Brain pericyte (primary cell): ENCODE measurements at places on chromosomes 5 and 9.

GRCh38 chr5:118302786-118303185, 685.6 kb downstream of the DTWD2 start:
- DNase-seq: no peak

DNA sequence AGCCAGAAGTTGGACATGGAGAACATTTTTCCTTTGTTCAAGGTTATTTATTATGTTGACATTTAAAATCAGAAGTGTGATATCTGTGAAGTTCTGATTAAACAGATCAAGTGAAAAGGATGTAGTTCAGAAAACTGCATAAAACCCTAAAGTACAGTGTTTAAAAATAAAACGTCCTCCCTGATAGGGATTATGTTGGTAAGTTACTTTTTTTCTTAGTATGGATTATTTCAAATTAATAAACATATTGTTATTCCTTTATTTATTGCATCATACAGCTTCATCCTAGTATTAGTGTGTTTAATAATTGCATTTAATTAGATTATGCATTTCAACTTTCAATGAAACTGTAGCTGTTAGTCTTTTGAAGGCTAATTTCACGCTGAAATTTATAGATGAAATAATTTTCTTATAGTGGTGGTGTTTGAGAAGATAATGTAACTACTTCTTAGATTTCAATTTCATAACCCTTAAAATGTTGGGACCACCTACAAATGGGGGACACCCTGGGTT, 157.9 kb upstream of the DMRT1 start:
- no peak for DNase-seq

DNA sequence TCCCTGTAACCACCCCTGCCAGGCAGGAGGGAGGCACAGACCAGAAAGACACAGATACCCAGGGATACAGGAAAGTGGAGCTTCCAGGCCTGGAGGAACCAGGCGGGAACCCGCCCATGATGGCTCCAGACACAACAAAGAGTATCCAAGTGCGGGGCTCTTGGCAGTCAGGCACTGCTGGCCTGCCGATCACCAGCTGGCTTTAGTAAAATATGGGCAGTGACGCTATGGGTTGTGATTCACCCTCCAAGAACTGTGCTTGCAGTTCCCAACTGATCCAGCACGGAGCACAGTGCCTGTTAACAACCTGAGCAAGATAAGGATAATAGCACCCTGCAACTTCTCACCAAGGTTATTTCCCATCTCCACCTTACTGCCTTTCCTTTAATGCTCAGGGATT, 463.3 kb downstream of the IRX1 start:
- DNase-seq: no peak

GRCh38 chr9:129427149-129427548, 193.8 kb downstream of the C9orf50 start:
- no peak for DNase-seq

DNA sequence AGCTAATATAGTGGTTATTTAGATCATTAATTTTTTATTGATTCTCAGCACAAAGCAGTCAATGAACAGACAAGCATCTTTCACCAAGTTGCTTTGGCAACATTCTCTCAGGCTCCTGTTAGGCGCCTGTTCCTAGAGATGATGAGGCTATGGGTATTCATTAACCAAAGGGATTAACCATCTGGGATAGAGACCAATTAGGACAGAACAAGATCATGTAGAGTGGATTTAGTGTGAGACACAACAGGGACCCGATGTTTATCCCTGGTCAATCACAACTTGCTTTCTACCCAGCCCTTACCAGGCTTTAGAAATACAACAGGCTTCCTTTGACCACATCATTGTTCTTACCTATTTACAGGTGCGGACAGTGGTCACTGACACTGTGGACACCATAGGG, 82.2 kb downstream of the PJA2 start:
- DNase-seq: no peak

GRCh38 chr5:180611140-180611850, 20.0 kb upstream of the SCGB3A1 start:
- no peak for DNase-seq

GRCh38 chr5:107979291-107979690, 308.6 kb upstream of the EFNA5 start:
- no peak for DNase-seq

GRCh38 chr5:32690153-32690552, 21.0 kb upstream of the NPR3 start:
- no peak for DNase-seq

DNA sequence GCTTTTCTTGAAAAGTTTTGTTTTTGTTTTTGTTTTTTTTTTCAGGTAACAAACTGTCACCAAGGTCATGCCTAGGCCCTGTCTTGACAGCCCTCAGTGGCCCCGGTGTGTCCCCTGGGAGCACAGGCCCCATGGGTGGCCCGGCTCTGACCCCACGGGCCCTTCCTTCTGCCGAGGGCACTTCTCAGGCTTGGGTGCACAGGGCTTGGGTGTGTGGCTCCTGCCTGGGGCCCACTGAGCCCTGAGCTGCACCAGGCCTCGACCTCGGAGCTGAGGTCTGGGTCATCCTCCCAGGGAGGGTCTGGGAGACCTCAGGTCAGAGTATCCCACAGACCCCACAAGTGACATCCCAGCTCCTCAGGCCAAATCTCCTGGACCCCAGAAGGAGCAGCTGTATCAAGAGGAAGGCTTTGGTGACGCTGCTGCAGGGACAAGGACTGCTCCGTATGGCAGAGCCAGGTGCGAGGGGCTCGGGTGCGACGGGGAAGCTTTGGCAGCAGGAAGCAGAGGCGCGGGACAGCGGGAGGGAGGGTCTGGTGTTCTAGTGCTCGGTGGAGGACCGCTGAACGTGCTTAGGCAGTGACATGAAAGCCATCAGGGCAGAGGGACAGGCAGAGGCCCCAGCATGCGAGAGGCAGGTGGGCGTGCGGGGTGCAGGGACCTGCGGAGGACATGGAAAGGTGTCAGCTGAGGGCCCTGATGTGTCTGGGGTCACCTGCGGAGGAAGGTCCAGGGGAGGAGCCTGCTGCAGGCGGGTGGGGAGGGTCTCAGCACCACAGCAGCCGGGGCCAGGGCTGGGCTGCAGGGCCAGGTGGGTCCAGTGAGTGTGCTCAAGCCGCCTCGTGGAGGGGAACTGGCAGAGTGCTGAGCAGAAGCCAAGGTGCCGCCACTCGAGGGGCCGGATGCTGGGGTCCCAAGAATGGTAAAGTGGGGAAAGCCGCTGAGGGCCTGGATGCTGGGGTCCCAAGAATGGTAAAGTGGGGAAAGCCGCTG, 18.4 kb upstream of the SLC9A3 start:
- no peak for DNase-seq

- DNase-seq: no peak
Measured at GRCh38 chr5:115116001-115116400, 53.7 kb downstream of the TRIM36 start.

GRCh38 chr5:113278976-113279375, 155.8 kb downstream of the TSSK1B start:
- DNase-seq: no peak

DNA sequence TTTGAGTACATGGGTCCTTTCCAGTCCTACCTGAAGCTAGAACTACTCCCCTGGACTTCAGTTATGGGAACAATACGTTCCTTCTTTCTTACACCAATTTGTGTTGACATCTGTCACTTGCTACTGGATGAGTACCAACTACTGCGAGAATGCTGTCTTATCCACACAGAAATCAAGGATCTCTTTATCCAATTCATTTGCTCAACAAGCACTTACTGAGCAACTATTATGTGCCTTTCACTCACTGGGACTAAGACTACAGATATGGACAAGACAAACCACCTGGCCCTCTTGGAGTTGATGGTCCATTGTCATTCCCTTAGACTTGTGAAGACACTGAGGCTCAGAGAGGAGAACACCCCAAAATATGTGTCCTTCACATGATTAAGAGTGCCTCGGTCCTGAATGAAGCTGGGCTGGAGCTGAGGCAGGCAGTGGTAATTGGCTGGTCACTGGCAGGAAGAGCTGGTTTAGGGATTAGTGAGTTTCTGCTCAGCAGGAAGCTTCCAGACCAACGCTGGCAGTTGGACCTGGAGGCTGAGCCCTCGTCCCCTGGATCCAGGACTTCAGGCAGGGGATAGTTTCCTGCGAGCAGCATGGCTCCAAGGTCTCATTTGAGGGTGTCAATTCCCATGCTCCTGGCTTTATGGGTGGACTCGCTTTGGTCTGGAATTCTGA, 8.4 kb upstream of the ARSI start:
- DNase-seq: no peak

- DNase-seq: no peak
Measured at GRCh38 chr5:133383580-133383939, 228.8 kb downstream of the FSTL4 start.

GRCh38 chr9:14445946-14446345, 132.0 kb upstream of the NFIB start:
- DNase-seq: no peak

GRCh38 chr5:175443514-175444059, 395 bp downstream of the DRD1 start:
- DNase-seq: no peak

GRCh38 chr9:19828576-19829109, 39.8 kb upstream of the SLC24A2 start:
- DNase-seq: no peak

GRCh38 chr5:38555354-38556087, 925 bp downstream of the LIFR start:
- DNase-seq: no peak

DNA sequence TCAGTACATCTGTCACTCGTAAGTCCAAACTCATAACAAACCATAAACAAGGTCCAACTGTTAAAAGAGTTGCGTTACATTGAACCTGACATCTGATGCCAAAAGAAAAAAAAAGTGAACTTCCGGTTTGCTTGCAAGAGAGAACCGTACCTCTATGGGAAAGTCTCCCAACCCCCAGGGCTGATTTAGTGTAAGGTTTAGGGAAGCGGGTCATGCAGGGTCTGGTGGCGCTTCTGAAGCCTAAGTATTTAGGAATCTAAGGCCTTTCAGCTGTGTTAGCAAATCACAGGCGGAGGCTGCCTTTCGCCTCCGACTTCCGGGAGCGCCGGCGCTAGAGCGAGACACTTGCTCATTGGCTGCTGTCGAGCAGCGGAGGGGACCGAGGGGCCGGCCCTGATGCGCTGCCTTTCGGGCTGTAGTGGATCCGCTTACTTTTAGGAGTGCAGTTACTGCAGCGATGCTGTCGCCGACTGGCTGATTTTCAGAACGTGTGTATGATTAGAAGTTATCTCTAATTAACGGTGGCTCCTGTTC, 12.0 kb upstream of the GNPDA1 start:
- DNase-seq: peak; percentile 44

DNA sequence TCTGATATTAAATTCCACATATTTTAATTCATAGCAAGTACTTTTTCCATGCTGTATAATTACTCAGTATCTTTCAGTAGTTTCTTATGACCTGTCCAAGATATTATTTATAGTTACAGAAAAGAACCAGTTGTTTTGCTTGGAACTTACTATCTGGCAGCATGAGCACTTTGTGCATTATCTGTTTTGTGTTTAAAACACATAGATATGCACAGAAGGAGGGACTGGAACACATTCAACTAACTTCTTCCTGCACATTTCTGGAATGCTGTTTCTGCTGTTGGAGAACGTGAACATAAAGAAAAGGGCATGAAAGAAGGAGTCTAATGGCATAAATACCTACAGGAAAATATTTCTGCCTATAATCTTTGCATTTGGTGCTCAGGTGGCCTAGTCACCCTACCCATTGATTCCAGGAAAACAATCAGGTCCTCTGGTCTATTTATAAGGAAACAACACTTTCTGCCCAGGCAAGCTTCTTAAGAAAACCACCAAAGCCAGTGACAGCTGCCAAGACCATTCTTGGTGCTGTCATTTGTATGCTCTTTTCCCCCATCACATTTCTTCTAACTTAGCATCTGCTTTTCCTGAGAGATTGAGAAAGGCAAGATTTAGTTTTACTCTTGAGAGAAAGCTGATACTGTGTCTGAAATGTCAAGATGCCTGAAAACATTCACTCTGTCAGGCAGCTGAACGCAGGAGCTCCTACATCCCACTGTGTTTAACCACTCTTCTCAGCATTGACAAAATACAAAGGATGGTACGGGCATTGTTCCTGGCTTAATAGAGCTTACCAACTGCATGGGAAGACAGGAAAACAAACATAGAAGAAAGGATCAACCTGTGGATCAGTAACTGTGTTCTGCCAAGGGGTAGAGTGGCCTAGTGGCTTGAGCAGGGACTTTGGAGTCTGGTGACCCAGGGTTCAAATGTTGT, 40.3 kb downstream of the RAB3C start:
- no peak for DNase-seq

DNA sequence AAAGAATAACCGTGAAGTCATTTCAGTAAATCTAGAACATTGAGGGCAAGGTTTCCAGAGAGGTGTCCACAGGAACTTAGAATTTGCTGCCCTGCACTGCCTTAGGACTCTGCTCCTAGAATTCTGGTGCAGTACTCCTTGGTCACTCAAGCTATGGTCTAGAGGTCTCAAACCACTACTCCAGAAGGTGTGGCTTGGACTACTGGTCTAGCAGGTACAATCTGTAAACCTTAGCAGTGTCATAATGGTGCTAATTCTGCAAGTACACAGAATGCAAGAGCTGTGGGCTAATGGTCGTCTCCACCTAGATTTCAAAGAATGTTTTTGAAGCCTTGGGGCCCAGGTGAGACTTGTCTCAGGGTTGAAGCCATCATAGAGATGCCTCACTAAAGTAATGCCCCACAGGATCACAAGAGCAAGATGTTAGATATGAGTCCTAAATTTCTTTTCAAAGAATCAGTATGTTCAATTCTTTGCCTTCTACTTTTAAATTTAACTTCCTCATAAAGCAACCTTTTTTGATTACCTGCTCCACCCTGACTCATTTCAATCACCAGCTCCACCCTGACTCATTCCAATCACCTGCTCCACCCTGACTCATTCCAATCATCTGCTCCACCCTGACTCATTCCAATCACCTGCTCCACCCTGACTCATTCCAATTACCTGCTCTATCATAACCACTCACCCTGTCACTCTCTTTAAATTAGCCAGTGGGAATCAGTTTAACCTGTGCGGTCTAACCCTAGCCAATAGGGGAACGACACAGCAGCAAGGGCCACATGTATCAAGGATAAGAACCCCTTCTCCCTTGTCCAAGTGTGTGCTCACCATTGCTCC, 1111.8 kb upstream of the ACO1 start:
- no peak for DNase-seq

GRCh38 chr9:110871736-110872135, 166.5 kb downstream of the LPAR1 start:
- no peak for DNase-seq

- no peak for DNase-seq
Measured at GRCh38 chr9:86990290-86990689, 43.0 kb upstream of the GAS1 start.

DNA sequence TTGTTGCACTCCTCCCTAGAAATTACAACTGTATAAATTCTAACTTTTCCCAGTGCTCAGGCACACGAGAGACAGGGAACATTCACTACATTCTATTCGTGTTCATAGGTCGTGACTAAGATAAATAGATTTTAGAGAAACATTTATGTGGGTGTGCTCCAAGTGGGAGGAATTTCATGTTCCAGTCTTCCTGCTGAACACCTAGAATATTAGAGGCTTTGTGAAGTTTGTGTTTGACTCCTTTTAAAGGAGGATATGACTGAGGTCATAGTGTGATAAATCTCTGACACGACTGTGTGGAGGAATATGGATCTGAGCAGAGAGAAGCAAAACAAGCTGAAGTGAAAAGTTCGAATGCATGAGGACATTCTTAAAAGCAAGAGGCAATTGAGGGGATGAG, 355.3 kb downstream of the ZSWIM6 start:
- no peak for DNase-seq
